GM04503 (cell line): ENCODE measurements at places on chromosomes 5 and 9.

DNA sequence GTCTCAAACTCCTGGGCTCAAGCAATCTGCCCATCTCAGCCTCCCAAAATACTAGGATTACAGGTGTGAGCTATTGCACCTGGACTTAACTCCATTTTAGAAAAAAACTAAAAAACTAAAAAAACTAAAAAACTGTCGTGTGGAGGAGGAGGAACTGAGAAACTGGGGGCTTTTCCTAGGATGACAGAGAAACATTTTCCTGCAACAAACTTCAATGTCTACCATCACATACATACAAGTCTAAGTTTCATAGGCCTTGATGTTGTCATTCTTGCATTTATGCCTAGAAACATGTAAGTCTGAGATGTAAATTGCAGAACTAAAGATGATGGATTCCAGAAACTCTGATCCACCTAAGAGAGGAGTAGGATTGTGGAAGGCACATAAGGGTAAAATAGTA is 556.8 kb downstream of the RAB3C start:
- DNase-seq = no peak

DNA sequence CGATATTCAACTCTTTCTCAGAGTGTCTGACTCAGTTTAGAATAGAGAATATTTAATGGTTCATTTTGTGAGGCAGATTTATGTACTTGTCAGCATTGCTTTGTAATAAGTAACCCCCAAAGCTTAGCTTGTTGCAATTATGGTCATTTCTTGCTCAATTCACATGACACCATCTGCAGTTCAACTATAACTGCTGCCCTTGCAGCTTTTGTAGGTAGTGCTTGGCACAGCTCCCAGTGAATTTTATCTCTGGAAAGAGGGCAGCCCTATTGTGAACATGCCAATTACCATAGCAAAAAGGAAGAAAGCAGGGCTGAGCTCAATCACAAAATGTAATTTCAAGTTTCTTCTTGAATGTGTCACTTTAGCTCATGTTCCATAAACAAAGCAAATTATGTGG is 1587.7 kb upstream of the ACO1 start:
- no peak for DNase-seq

GRCh38 chr9:92563116-92564100 is 27.6 kb upstream of the ECM2 start:
- no peak for DNase-seq

GRCh38 chr5:176538989-176539384 is 1.8 kb upstream of the RNF44 start:
- DNase-seq = no peak

DNA sequence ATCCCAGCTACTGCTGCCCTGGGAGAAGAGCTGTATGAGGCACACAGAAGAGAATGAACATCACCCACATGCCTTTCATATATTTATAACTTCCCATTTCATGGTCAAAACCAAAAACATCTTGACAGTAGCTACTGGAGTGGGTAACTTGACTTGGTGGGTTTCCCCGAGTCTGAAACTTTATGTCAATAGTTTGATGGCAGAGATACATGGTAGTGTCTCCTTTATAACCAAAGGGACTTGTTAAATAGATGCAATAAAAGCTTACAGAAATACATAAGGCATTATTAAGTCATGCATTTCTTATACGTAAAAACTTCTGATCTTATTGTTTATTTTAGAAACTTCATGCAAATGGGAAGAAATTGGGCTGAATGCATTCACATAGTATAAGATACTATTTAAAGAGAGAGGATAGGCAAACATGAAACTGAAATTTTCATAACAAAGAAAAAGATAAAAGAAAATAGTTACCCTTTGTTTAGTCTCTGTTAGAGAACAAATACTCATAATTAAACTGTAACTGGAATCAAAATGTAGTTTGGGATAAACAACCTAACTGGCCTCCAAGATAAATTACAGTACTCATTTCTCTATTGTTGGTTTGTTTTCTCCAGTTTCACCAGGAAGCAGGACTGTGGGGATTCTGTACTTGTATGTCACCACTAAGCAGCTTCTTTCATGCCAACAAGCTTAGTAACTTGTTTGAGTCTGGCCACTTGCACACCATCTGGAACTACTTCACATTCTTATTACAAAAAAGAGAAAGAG is 459.3 kb upstream of the MEF2C start:
- peak; percentile 80 for DNase-seq

- no peak for DNase-seq
Measured at GRCh38 chr9:130766927-130767307, 68.1 kb upstream of the ABL1 start.

DNA sequence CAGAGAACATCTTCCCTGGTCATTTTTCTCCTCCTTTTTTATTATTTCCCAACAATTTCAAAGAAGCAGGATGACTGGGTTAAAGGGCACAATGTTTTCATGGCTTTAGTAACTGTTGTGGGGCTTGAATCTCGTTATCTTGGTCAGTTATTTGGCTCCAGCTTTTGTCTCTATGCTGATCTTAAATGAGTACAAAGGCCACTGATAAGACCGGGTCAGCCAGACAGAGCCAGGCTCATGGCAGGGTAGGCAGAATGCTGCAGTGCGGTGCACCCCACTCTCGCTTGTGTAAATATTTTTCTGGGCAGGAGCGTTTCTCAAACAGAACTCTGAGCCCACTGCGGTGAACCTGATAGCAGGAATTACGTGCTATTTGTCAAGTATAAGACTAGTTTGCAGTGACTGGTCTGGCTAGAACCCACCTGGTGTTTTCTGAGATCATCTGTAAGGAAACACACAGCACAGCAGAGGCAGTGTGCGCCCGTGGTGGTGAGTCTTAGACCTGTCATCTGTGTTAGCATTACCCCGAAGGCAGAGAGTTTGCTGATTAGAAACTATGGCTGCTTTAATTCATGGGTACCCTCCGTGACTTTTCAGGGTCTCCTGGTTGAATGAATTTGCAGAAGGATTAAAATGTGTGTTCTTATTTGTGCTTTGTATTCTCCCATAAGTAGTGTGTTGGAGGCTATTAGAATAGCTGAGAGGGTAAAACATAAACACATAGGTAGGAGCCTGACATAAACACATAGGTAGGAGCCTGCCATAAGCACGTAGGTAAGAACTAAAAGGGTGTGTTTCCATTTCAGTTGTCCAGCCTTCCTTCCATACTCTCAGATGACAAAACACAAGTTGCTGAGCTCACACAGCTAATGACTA is 158.6 kb upstream of the DMRT1 start:
- no peak for DNase-seq

GRCh38 chr9:136003411-136004218 is 42.4 kb upstream of the UBAC1 start:
- no peak for DNase-seq

GRCh38 chr5:17373406-17373805 is 124.6 kb upstream of the TAF11L2 start:
- DNase-seq = no peak

DNA sequence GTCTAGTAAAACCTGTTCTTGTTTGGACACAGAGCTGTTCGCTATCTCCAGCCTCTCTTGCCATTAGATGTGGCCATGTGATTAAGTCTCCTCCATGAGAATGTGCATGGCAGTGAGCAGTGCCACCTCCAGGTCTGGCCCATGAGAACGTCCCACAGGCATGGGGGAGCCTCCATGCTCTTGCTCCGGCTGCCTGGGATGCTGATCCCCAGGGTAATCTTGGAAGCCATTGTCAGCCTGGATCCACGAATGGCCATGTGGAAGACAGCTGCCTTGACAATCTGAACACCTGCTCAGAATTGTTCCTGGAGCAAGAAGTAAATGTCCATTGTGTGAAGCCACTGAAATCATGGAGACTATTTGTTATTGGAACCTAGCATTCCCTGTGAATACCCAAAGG is 83.5 kb downstream of the FSTL4 start:
- no peak for DNase-seq

- no peak for DNase-seq
Measured at GRCh38 chr5:176959051-176959450, 47.5 kb downstream of the UIMC1 start.

DNA sequence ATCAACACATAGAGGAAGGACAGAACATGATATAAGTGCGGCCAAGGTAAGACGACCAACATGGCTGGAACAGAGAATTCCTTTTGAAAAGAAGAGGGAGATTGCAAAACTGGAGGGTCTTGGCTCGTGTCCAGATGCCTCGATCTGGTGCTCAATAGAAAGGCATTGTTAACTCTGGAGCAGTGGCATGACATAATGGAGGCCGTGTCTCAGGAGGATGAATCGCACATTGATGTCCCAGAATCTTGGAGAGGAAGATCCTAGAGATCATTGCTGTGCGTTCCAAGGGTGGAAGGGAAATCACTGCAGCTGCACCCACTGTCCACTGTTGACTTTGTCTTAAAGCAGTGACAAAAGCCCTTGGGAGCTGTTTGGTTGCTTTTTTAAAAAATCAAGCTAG is 30.9 kb downstream of the GRAMD2B start:
- no peak for DNase-seq

- no peak for DNase-seq
Measured at GRCh38 chr9:81898851-81899250, 29.4 kb upstream of the SPATA31D4 start.

GRCh38 chr5:132484391-132484725 is 6.2 kb downstream of the IRF1 start:
- no peak for DNase-seq

DNA sequence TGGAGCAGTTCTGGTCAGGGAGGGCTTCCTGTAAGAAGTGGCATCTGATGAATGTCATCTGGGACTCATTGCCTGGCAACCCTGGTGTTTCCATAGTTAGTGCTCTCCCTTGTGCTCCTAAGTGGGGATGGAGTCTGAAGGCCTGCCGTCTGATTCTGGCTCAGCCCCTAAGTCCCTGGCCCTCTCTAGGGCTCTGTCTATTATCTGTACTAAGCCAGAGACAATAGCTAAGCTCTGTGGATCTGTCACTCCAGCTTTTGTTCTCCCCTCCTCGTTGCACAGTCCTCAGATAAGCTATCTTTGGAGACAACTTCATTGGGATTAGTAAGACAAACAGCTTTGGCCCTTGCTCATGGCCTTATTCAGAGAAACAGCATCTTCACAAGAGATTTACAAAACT is 30.6 kb upstream of the TTC1 start:
- DNase-seq = no peak

DNA sequence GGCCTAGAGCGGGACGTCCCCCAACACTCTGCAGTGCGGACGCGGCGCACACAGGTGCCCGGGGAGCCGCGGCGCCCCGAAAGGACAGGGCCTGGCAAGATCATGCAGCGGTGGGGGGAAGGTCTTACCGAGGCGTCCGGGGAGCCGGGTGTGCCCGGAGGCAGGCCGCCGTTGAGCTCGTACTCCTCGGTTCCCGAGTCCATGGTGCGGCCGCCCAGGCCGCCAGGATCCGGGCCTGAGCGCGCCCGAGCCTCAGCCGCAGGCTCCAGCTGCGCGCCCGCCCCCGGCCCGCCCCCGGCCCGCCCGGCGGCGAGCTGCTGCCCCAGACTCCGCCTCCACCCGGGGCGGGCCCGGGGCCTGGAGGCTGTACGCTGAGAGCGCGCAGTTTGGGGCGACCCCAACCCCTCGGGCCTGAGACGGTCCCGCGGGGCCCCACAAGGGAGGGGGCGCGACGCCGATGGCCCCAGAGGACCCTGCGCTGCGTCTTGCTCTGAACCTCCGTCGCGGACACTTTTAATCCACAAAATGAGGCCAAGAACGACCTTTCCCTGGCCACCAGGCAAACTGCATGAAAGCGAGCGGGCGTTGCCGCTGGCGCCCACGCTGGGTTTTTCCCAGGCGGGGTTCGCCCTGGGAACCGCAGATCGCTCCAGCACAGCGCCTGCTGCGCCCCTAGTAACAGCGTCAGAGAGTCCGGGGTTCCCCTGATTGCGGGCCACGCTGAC is at the start of gene NINJ1:
TSS of gene NINJ1 (minus strand) at position 237 of the 725 bp plus-strand sequence. CDS start at position 203, 34 bp downstream.
- peak; percentile 22 for DNase-seq

DNA sequence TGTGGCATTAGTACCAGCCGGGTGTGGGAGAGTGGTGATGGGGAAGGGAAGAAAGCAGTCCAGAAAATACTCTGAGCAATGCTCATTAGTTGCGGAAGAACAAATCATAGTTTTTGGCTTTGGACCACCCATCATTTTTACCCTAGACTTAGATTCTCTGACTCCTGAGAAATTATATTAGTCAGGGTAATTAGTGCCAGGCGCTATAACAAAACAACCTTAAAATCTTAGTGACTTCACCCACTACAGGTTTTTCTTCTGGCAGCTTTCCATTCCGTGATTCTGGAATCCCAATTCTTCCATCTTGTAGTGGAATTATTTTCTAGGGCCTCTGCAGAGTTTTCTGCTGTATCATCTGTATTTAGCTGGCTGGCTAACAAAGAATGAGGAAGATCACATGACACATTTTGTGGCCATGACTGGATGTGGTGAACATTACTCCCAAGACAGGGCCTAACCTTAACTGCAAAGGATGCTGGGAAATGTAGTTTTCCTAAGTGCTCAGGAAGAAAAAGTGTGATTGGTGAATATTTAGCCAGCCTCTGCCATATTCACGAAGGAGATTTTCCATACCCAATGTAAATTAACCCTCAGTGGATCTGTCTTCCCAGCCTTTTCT is 373.0 kb upstream of the MEF2C start:
- peak; percentile 27 for DNase-seq

DNA sequence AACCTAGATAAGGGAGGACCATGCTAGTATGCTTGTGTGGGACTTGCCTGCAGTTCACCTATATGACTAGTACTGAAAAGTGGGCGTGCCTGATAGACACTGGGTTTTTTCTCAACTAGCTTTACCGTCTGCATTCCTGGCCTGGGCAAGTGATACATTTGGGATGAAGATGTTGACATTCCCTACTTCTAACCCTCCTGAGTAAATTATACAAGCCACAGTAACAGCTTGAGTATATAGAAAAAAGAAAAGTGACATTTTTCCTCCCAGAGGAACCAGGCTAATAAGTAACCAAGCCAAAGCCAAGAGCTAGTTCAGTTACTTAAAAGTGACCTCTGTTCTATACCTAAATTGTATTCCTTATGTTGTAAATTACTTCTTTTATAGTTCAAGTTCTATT is 153.8 kb upstream of the CYLC2 start:
- DNase-seq = no peak

- DNase-seq = no peak
Measured at GRCh38 chr9:130174025-130174424, 1.8 kb downstream of the NCS1 start.

GRCh38 chr9:15346837-15347236 is 39.8 kb upstream of the TTC39B start:
- DNase-seq = no peak

DNA sequence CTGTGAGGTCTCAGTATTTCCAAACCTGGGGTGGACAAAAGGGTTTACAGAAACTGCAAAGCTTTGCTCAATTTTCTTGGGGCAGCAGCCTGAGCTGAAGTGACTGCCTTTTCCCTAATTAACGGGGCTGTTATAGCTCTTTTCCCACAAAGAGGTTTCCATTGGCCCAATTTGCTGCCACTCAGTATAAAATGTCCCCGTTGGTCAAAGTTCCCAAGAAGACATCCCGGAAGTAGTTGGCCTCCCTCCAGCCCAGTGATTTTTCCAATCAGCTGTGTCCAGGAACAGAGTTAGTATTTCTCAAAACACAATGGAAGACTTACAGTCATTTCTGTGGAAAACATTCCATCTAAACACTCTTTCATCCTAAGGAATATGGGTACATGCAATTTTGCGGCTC is 643.6 kb downstream of the ACTL7B start:
- no peak for DNase-seq

GRCh38 chr5:9268226-9268625 is 277.6 kb downstream of the SEMA5A start:
- no peak for DNase-seq
